ENCODE measurements at places on chromosomes 2 and 18. TPM values are rescaled to one million over a fixed set of nuclear protein-coding genes. Genes with fewer than 3 reads are reported as not detected.

- no peak overlapping the region for H3K4me3 ChIP-seq
- H3K27me3 ChIP-seq = no peaks in the 10 kb centered on the region
- H3K27ac ChIP-seq = no peak overlapping the region
- DNase-seq = no peak
- H3K36me3 ChIP-seq = no peaks in the 10 kb centered on the region
These were observed 38.2 kb downstream of the CERS6 start for GRCh38 chr2:168494190-168494711.

DNA sequence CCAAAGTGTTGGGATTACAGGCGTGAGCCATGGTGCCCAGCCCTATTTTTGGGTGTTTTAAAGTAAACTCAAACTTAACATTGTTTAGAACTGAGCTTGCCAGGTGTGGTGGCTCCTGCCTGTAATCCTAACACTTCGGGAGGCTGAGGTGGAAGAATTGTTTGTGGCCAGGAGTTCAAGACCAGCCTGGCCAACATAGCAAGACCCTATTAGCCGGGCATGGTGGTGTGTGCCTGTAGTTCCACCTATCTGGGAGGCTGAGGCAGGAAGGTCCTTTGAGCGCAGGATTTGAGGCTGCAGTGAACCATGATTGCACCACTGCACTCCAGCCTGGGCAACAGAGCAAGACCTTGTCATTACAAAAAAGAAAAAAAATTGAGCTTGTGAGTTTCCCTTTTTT, 17.5 kb downstream of the SFTPB start:
- H3K27me3 ChIP-seq = no peaks in the 10 kb centered on the region
- no peak overlapping the region for H3K27ac ChIP-seq
- peaks cover 94% of the 10 kb centered on the region for H3K36me3 ChIP-seq
- no peak overlapping the region for H3K4me3 ChIP-seq

DNA sequence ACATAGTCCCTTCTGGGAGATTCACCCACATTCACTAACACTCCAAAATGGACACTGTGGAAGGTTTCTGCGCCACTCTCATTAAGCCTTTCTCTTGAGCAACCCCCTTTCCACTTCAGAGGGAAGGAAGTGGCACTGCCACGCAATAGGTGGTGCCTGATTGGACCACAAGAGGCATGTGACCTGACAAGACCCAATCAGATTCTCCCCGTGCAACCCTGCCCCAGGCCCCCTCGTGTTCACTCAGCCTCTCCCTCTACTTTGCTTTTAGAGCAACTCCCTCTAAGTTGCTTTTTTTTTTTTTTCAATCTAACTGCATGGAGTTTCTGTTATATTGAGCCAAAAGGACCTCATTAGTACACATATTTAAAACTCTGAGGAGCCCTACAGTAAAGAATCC, 158.0 kb downstream of the EN1 start:
- no peaks in the 10 kb centered on the region for H3K4me1 ChIP-seq
- H3K36me3 ChIP-seq = no peaks in the 10 kb centered on the region
- no peak overlapping the region for H3K27ac ChIP-seq
- no peak for DNase-seq

DNA sequence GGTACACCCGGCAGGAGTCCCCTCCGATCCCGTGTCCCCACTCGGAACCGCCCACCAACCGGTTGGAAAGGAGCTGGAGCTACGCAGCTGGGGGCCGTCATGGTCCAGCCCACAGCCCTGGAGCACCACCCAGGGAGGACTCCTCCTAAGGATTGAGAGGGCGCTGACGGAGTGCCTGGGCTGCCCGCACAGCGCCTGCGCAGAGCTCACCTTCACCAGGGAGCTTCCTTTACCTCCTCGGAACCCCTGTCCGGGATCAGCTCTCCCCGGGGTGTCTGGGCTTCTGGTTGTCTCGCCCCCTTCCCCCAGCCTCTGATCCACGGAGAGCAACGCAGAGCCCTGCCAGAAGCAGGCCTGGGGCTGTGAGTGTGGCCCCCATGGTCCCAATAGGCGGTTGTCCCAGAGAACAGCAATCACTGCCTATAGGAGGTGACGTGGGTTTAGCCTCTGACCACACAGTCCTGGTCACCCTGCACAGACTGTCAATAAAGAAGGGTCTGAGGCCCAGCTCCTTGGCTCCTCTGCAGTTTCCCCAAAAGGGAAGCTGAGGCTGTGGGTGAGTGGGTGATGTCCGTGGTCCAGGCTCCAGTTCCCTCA, 14.6 kb downstream of the ALPG start:
- peaks cover 25% of the 10 kb centered on the region for H3K4me1 ChIP-seq
- H3K27me3 ChIP-seq = peaks cover 48% of the 10 kb centered on the region
- H3K36me3 ChIP-seq = no peaks in the 10 kb centered on the region

Gene HSPE1
- 107 TPM for total RNA-seq

Gene RTP5
- not detected for total RNA-seq

GRCh38 chr2:200270732-200271131, 35.8 kb upstream of the SPATS2L start:
- H3K27ac ChIP-seq = no peak overlapping the region
- no peaks in the 10 kb centered on the region for H3K36me3 ChIP-seq
- DNase-seq = no peak

Gene RAD51AP2
- not detected for total RNA-seq

DNA sequence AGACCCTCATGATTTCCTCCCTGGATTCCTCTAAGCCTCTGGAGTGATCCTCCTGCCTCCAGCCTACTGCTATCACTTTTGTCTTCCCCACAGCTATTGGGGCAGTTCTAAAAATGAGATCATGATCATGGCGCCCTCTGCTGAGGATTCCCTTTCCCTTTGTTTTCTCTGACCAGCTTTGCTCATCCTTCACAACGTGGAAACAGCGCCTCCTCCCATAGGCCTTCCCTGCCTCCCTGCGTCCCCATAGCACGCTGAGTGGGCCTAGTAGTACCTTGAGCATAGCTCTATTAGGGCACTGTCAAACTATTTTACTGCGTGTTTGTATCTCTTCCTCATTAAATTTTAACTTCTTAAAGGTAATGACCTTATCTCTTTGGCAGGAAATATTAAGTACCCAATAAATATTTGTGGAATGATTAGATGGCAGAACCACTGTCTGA, 207.0 kb upstream of the FANCL start:
- H3K27me3 ChIP-seq = no peaks in the 10 kb centered on the region
- no peaks in the 10 kb centered on the region for H3K4me1 ChIP-seq
- no peak overlapping the region for H3K27ac ChIP-seq
- peak; percentile 78 for DNase-seq
- no peaks in the 10 kb centered on the region for H3K36me3 ChIP-seq

Gene OSBPL6
- total RNA-seq = 0.29 TPM

- no peaks in the 10 kb centered on the region for H3K27me3 ChIP-seq
- no peak overlapping the region for H3K4me3 ChIP-seq
- no peaks in the 10 kb centered on the region for H3K4me1 ChIP-seq
- H3K27ac ChIP-seq = peak overlapping the region; percentile 9
- H3K36me3 ChIP-seq = no peaks in the 10 kb centered on the region
- peak; percentile 8 for DNase-seq
These were observed 38.4 kb upstream of the MYO1B start for GRCh38 chr2:191206613-191207471.

Gene DOCK10
- 33.8 TPM for total RNA-seq

GRCh38 chr2:202135091-202135874, 62.2 kb downstream of the KIAA2012 start:
- peaks cover 14% of the 10 kb centered on the region for H3K4me1 ChIP-seq
- no peaks in the 10 kb centered on the region for H3K36me3 ChIP-seq
- no peak overlapping the region for H3K4me3 ChIP-seq
- DNase-seq = peak; percentile 72
- H3K27me3 ChIP-seq = no peaks in the 10 kb centered on the region
- H3K27ac ChIP-seq = peak overlapping the region; percentile 54

- no peak for DNase-seq
- no peaks in the 10 kb centered on the region for H3K27me3 ChIP-seq
- no peak overlapping the region for H3K4me3 ChIP-seq
- no peaks in the 10 kb centered on the region for H3K36me3 ChIP-seq
These were observed 309.6 kb downstream of the LRRTM1 start for GRCh38 chr2:79994965-79995364.

DNA sequence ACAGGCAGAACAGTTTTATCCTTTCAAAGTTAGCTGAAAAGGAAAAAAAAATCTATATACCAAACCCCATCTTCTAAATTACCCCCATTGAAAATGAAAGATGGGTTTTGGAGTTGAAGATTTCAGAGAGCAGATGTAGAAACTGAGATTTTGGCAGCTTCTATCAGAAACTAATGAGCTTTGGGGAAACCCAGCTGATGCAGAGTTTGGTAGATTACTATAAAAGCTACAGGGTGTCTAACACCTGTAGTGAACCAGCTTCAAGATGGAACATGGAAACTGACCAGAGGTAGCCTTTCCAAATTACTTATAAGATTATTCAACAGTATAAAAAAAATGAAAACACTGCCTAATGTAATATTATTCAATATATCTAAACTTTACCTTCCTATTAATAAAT, 583.1 kb downstream of the XIRP2 start:
- no peaks in the 10 kb centered on the region for H3K27me3 ChIP-seq
- no peak overlapping the region for H3K27ac ChIP-seq
- no peak overlapping the region for H3K4me3 ChIP-seq
- DNase-seq = no peak

DNA sequence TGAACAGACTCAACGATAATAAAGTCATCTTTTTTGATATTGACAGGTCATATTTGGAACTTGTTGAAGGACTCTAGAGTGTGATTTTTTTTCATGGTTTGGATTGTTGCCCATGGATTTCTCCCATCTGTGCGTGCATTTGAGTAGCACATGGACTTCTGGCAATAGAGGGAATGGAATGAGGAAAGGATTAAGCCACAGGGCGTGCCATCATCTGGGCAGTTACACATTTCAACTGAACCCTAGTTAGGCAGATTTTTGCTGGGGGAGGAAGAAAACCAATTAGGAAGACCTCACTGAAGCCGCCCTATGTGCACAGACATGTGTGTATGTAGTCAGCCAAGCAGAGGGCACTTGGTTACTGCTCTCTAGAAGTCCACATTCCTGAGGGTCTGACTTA, 72.6 kb downstream of the TPGS2 start:
- H3K27ac ChIP-seq = no peak overlapping the region
- peak; percentile 20 for DNase-seq
- H3K4me3 ChIP-seq = no peak overlapping the region
- H3K27me3 ChIP-seq = no peaks in the 10 kb centered on the region

Gene STON1
- 55.4 TPM for total RNA-seq

DNA sequence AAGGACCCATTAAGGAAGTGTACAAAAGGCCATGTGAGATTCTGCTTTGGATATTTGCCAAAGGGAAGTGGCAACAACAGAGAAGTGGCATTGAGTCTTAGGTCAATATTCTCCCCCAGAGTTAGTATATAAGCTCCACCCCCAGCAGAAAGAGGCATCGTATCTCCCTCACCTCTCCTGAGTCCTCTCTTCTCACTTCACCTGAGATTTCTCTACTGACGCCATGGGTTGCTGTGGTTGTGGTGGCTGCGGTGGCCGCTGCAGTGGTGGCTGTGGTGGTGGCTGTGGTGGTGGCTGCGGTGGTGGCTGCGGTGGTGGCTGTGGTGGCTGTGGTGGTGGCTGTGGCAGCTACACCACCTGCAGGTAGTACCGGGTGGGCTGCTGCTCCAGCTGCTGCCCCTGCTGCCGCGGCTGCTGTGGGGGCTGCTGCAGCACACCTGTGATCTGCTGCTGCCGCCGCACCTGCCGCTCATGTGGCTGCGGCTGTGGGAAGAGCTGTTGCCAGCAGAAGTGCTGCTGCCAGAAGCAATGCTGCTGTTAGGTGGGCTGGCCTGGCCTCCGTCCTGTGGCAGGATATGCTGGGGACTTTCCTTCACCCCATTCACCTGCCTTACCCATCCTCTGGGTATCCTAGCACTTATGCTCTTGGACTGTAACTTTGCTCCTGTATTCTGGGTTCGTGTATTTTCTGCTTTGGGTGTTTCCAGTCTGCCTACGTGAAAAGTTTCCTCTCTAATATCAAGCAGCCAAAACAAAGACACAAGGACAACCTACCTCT, 5.9 kb downstream of the SCYGR3 start:
- peak; percentile 53 for DNase-seq
- no peaks in the 10 kb centered on the region for H3K4me1 ChIP-seq
- no peak overlapping the region for H3K4me3 ChIP-seq
- no peaks in the 10 kb centered on the region for H3K36me3 ChIP-seq
- no peak overlapping the region for H3K27ac ChIP-seq

All from stomach (tissue), 19 donors.